HEK293T (cell line): ENCODE measurements at places on chromosomes 12 and 14.

GRCh38 chr12:58918469-58918844 lies 1.8 kb downstream of the LRIG3 start:
- no peak for DNase-seq

GRCh38 chr12:22231836-22232235 lies 102.7 kb downstream of the ST8SIA1 start:
- peak; percentile 10 for DNase-seq

- no peak for DNase-seq
Observed at GRCh38 chr12:39145175-39145999, 240.0 kb upstream of the CPNE8 start.

GRCh38 chr14:36511981-36512584 lies 7.9 kb downstream of the NKX2-1 start:
- DNase-seq: no peak

GRCh38 chr12:18749386-18749957 lies 11.6 kb downstream of the CAPZA3 start:
- DNase-seq: no peak

DNA sequence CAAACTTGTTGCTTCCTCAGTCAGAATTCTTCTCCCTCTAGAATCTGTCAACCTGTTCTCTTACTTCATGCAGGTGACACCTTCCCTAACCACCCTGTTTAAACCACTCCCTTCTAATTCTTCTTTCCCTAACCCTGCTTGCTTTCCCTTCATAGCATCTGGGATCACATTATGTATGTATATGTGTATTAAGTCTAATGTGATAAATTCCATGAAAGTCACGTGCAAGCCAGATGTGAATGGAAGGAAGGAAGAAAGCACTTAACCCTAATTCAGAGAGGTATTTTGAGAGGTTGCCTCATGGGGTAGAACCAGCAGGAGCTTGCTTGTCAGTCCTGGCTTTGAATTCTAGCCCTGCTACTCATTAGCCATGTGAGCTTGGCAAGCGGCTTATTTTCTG lies 340.0 kb downstream of the TRHDE start:
- DNase-seq: no peak

DNA sequence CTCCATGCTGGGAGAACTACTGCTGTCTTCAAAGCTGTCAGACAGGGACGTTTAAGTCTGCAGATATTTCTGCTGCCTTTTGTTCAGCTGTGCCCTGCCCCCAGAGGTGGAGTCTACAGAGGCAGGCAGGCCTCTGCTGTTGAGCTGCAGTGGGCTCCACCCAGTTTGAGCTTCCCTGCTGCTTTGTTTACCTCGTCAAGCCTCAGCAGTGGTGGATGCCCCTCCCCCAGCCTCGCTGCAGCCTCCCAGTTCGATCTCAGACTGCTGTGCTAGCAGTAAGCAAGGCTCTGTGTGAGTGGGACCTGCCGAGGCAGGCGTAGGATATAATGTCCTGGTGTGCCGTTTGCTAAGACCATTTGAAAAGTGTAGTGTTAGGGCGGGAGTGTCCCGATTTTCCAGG lies 31.4 kb upstream of the RFX4 start:
- DNase-seq: no peak

- DNase-seq: no peak
Observed at GRCh38 chr14:70616646-70617045, 16.2 kb upstream of the MED6 start.

- DNase-seq: no peak
Observed at GRCh38 chr14:57845802-57846531, 19.9 kb downstream of the SLC35F4 start.

DNA sequence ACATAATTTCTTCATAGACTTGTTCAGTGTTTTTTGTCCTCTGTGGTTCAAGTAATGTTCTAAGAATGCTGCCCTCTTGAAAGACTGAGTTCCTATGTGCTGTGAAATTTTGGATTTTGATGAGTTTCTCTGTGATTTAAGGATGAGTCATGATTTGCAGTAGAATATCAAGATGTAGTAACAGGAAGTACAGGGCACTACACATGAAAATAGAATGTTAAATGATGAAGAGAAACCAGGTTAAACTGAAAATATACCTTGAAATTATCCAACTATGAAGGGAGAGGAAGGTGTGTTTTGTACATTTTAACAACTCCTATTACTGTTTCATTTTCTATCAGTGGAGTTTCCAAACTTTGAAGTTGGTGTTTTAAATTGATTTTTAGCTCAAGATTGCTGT lies 4.8 kb downstream of the ELK3 start:
- DNase-seq: no peak
